ENCODE measurements at places on chromosomes 6 and 20. TPM values are rescaled to one million over a fixed set of nuclear protein-coding genes. Genes with fewer than 3 reads are reported as not detected.

NRN1 gene
- 35.9 TPM for total RNA-seq

DPPA5 gene
- not detected for total RNA-seq

SAMHD1 gene
- 127 TPM for total RNA-seq

DNA sequence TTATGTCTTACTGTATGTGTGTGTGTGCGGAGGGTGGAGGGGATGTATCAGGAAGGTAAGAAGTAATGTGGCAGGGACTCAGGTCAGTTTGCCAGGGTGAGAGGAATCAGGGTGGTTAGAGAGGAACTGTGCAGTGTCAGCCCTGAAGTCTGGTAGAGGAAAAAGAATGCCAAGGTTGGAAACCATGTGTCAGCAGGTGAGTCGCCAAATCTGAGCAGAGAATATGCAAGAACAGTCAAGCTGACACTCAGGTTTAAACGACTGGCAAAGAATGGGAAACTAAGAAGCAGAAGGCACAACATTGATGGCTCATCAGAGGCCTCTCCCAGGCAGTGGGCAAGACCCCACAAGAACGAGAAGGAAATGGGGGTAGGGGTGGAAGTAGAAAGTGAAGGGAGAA, 107.5 kb upstream of the TBX18 start:
- H3K27ac ChIP-seq, result no peak overlapping the region
- H3K27me3 ChIP-seq, result no peaks in the 10 kb centered on the region
- no peaks in the 10 kb centered on the region for H3K36me3 ChIP-seq
- DNase-seq, result no peak

- no peak for DNase-seq
- H3K36me3 ChIP-seq, result no peaks in the 10 kb centered on the region
- no peaks in the 10 kb centered on the region for H3K4me1 ChIP-seq
- H3K27me3 ChIP-seq, result no peaks in the 10 kb centered on the region
- no peak overlapping the region for H3K27ac ChIP-seq
Measured at GRCh38 chr20:16528078-16528477, 45.2 kb downstream of the KIF16B start.

GRCh38 chr6:12760226-12760625, 43.7 kb downstream of the PHACTR1 start:
- H3K36me3 ChIP-seq, result no peaks in the 10 kb centered on the region
- DNase-seq, result no peak
- no peaks in the 10 kb centered on the region for H3K4me1 ChIP-seq
- H3K27me3 ChIP-seq, result no peaks in the 10 kb centered on the region
- H3K27ac ChIP-seq, result no peak overlapping the region

GRCh38 chr20:3447321-3447720, 23.5 kb upstream of the ATRN start:
- no peak for DNase-seq
- no peaks in the 10 kb centered on the region for H3K27me3 ChIP-seq
- H3K36me3 ChIP-seq, result no peaks in the 10 kb centered on the region
- no peak overlapping the region for H3K27ac ChIP-seq
